Activated naive CD4-positive, alpha-beta T cell treated with Interleukin-2 at 50 U/mL for 16 hours (primary cell): ENCODE measurements at places on chromosomes 3 and 15.

DNA sequence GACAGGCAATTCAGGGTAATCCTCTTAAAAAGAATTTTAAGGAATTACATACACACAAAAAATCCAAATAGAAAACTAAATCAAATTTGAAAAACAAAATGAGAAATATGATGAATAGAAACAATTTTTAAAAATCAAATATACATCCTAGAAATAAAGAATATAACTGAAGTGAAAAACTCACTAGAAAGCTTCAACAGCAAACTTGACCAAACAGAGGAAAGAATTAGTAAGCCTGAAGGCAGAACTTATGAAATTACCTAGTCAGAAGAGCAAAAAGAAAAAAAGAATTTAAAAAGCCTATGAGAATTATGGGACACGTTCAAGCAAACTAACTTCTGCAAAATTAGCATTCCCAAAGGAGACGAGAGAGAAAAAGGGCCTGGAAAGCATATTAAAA lies 206.1 kb downstream of the PCCB start:
- DNase-seq, result no peak

- no peak for DNase-seq
Observed at GRCh38 chr3:188036375-188037194, 117.4 kb upstream of the LPP start.

DNA sequence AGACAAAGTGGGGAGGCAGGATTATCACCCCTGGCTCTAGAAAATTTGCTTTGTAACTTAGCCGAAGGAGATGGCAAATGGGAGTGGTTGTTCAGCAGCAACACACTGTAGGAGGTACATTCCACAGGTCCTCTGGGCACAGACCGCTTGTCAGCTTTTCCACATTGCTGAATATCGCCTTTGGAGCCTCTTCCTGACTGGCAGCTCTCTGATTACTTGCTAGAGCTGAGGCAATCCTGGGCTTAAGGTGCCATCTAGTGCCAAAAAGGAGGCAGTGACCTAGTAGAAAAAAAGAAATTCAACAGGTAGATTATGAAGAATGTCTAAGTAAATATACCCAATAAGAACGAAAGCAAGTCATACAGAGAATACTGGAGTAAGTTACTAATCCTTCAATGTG lies 13.1 kb upstream of the SCN5A start:
- DNase-seq, result no peak

GRCh38 chr3:144164352-144164751 lies 192.7 kb downstream of the DIPK2A start:
- DNase-seq, result no peak

- DNase-seq, result no peak
Observed at GRCh38 chr3:31848163-31848818, 132.8 kb downstream of the OSBPL10 start.

GRCh38 chr3:134242649-134243617 lies 7.7 kb downstream of the RYK start:
- no peak for DNase-seq

GRCh38 chr3:194064380-194065332 lies 71.3 kb upstream of the HES1 start:
- DNase-seq, result no peak

GRCh38 chr3:179723617-179724016 lies 70.8 kb downstream of the USP13 start:
- DNase-seq, result no peak

GRCh38 chr3:118488732-118489131 lies 545.9 kb downstream of the IGSF11 start:
- DNase-seq, result no peak

DNA sequence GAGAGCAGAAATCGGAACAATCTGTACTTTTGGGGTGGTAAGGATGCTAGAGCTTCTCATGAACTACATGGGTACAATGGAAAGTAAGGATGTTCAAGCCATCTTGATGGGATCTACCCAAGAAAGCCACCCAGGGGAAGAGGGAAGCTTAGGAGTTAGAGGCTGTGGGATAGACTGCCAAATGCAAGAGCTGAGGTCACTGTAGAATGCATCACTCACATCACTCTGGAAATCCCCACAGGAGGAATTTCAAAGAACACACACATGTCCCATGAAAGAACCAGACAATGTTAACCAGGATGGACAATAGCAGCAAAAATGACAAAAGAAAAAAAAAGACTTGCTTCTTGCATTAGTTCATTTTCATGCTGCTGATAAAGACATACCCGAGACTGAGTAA lies 32.8 kb upstream of the UBE2E2 start:
- no peak for DNase-seq

GRCh38 chr3:105747060-105747541 lies 121.7 kb downstream of the CBLB start:
- no peak for DNase-seq

GRCh38 chr3:52820736-52821135 lies 9.7 kb downstream of the ITIH4 start:
- peak; percentile 11 for DNase-seq

GRCh38 chr3:2793987-2794386 lies 316.2 kb downstream of the IL5RA start:
- DNase-seq, result no peak

DNA sequence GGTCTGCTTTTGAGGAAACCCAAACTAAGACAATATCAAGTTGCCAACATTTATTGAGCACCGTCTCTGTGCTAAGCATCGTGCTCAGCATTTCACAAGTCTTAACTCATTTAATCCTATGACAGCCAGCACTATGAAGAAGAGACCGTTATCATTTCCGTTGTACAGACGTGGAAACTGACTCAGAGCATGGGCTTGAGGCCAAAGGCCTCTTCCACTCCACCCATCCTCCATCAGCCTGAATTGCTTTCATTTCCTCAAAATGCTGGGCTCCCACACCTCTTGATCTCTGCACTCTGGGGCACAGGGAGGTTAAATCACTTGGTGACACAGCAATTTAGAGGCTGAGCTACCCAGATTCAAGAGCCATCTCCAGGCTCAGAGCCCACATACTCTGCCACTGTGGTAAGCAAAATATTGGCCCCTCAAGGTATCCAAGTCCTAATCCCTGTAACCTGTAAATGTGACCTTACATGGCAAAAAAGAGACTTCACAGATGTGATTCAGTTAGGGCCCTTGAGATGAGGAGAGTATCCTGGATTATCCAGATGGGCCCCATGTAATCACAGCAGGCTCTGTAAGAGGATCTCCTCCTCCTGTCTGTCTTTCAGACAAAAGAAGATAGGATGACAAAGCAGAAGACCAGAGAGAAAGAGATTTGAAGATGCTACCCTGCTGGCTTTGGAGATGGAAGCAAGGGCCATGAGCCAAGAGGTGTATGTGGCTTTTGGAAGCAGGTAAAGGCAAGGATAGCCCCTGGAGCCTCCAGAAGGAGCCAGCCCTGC lies 24.3 kb upstream of the FLNB start:
- peak; percentile 52 for DNase-seq

DNA sequence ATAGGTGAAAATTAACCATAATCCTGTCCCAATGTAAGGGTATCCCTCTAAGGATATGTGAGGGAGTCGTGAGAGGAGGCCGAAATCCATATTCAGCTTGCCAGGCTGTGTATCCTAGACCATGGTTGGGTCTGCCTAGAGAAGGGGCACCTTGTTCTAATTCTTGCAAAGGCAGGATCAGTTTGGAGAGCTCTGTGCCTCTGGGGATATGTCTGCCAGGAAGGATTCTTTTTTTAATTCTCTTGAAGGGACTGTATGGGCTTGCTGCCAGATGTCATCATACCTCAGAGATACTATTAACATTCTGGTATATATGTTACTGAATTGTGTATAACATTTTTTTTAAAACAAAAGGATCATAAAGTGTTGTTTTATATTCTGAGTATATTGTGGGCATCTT lies 2.4 kb downstream of the ATP1B3 start:
- DNase-seq, result no peak

- no peak for DNase-seq
Observed at GRCh38 chr3:38507120-38507519, 11.0 kb downstream of the EXOG start.

DNA sequence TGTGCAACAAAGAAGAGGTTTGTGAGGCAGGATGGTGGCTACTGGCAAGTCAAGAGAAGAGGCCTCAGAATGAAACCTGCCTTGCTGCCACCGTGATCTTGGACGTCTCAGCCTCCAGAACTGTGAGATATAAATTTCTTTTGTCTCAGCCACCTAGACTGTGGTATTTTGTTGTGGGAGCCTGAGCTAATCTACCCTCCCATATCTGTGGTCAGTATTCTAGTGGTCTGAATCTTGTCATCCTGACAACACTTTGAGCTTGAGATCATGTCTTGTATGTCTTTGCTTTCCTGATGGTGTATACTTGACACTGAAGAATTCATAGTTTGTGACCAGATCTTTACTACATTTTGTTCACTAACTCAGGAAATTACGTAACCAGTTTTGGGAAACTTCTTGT lies 240.6 kb upstream of the GOLIM4 start:
- DNase-seq, result no peak

GRCh38 chr3:39211332-39212130 lies 19.1 kb upstream of the XIRP1 start:
- no peak for DNase-seq

DNA sequence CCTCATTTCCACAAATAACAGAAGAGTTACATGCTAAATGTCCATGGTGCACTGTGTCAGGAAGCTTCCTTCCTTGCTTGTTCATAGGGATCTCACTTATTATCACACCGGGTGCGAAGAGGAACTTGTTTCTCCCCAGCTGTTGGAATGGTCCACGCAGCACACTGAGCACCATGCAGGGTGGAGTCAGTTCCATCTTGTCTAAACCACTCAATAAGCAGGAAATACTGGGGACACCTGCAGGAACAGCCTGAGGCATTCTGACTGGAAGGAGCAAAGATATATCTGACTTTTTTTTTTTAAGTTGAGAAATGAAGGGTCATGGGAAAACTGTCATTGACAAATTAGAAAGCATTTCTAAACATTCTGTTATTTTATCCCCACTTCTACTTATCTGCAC lies 70.0 kb upstream of the WDR72 start:
- no peak for DNase-seq

GRCh38 chr15:74174958-74175253 lies 1.4 kb downstream of the ISLR start:
- no peak for DNase-seq

GRCh38 chr3:151135541-151136337 lies 50.3 kb downstream of the MED12L start:
- DNase-seq, result peak; percentile 38

DNA sequence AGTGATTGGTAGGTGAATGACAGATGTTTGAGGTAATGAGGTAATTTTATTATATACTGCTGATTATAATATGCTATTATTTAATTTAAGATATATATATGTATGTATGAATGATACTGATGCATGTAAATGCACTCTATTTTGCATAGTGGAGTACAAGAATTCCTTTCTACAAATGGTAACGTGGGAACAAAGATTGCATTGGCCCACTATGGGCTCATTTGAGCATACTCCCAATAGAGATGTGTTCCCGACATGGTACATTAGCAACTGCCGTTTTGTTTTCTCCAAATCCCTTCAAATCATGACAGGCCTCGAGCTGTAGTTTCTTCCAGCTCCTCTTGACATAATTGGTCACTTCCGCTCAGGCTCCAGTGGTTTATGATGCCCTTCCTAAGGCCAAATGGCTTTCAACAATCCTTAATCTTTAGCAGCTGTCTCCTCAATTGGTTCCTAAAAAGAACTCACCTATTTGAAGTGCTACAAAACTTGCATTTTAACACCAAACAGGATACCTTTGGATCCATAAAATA lies 266.1 kb downstream of the ADAMTSL3 start:
- no peak for DNase-seq

- no peak for DNase-seq
Observed at GRCh38 chr15:62334536-62334935, 169.5 kb upstream of the C2CD4B start.

- no peak for DNase-seq
Observed at GRCh38 chr15:96337365-96338023, 7.0 kb downstream of the NR2F2 start.

DNA sequence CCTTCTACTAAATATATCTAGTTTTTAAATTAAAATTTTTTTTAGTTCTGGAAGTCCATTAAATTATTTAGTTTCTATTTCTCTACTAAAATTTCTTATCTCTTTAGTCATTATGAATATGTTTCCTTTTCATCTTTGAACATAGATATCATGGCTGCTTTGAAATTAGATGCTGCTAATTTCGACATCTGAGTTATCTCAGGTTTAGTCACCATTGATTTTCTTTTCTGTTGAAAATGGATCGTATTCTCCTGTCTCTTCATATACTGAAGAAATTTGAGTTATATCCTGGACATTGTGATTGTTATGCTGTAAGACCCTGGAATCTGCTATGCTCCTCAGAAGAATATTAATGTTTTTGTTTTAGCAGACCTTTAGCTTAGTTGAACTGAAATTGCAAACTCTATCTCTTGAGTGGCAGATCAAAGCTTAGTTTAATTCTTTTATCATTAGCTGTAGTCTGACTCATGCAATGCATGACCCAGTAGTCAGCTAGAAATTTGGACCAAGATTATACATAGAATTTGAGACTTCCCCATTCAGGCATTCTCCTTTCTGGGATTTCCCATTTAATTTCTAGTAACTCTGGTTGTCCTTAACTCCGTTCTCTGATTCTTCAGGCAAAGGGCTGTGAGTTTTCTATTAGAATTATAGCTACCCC lies 439.8 kb upstream of the IL12A start:
- DNase-seq, result no peak

DNA sequence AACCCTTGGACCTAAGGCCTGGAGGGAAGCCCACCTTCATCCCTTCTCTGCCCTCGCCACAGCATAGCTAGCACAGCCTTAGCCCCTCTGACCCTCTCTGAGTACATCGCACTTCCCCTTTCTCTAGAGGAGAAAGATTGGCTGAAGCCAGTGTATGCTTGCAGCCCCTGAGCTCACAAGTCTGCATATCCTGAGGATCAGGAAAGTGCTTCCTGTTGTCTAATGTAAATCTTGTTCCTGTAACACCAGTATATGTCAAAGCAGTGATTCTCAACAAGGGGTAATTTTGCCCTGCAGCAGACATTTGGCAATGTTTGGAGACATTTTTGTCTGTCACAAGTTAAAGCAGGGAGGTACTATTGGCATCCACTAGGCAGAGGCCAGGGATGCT lies 2.2 kb upstream of the PRKCD start:
- no peak for DNase-seq

GRCh38 chr15:74954515-74954914 lies 2.1 kb downstream of the RPP25 start:
- no peak for DNase-seq

GRCh38 chr15:38652183-38652794 lies 87.7 kb upstream of the RASGRP1 start:
- DNase-seq, result no peak
